ENCODE measurements at places on chromosomes 6 and 20. TPM values are rescaled to one million over a fixed set of nuclear protein-coding genes. Genes with fewer than 3 reads are reported as not detected.

- no peak for DNase-seq
Measured at GRCh38 chr6:130065609-130066156, 47.3 kb downstream of the L3MBTL3 start.

Gene DEFB110
- polyA plus RNA-seq = not detected

Gene C6orf163
- polyA plus RNA-seq = 3.5 TPM

GRCh38 chr6:15615802-15616201 lies 47.0 kb downstream of the DTNBP1 start:
- no peak for DNase-seq

GRCh38 chr6:52577022-52577777 lies at the start of gene TRAM2:
TSS of gene TRAM2 (minus strand) at chr6:52577060. CDS start at chr6:52576915, 145 bp downstream.
- no peak for DNase-seq

Gene WASF1
- polyA plus RNA-seq = 58.2 TPM

Data from right renal cortex interstitium (tissue), 3 donors.